ENCODE measurements at places on chromosomes 1 and 21.
A peak's percentile ranks its signal among the peaks of the same experiment; 100 is the strongest.

GRCh38 chr1:201275253-201275666 lies 8.0 kb upstream of the PKP1 start:
- DNase-seq: no peak

DNA sequence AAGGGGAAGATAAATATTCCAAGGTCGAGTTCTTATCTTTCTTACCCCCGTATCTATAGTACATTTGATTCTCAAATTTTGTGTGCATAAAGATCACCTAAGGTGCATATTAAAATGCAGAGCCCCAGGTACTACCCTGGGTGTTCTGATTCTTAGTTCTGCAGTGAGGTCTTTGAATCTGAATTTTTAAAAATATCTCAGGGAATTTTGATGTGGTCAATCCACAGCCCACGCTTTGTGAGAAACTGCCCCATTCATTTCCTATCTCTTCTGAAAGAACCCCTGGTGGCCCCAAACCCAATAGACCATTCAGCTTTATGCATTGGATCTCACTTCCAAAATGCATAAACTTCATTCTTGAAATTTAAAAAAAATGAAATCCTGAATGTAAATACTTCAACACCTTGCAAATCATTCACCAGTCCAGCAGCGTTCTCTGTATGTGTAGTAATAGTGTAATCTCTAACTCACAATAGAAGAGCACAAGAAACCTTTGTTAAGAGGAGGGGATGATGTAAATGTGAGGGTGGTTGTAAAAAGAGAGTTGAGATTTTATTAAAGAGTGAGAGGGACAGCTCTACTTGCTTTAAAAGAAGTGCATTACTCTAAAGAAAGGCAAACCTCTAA lies 108.8 kb upstream of the ZP4 start:
- DNase-seq: no peak

DNA sequence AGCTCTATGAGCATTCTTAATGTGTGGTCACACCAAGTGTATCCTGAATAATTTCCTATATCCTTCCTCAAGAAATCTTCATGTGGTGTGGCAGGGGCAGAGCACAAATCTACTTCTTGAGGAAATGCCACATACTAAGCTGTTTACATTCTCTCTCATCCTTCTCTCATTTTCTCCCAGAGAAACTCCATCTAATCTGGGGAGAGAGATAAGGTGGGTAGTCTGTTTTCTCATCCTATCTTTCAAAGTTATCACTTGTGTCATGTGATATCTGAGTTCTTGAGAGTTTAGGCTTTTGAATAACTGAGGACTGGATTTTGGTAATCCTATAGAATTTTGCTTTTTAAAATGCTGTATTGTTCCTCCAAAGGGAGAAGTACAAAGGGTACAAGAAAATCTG lies 141.9 kb upstream of the LRRC7 start:
- DNase-seq: no peak

- DNase-seq: no peak
Observed at GRCh38 chr1:2783069-2783434, 18.4 kb downstream of the TTC34 start.

- DNase-seq: no peak
Observed at GRCh38 chr1:176559474-176559873, 96.5 kb downstream of the PAPPA2 start.

GRCh38 chr1:153677718-153678518 lies 570 bp upstream of the NPR1 start:
- peak; percentile 26 for DNase-seq

DNA sequence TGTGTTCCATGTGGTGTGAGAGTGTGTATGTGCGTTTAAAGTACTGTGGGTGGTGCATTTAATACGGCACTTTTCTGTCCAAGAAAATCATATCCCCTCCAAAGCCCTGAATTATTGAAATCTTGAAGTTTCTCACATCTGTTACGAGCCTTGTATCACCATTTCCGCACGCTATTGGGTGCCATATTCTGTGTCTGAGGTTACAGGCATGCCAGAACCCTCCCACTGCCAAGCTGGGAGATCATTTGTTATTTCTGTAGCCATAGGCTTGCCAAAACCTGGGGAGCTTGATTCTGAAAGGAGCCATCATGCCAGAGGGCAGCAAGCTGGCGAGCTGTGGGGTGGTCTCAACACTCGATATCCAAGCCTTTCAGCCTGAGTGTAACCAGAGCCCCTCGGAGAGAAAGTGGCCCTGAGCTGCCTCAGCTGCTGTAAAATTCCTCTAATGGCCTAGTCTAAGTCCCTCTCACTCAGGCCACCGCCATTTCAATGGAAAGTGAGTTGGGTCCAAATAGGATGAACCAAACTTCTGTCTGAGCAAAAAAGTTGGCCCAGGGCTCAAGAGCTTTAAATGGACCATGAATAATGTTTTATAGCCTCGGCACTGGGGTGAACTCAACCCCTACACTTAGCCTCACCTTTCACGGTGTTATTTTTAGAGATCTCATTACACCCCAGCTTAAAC lies 298.4 kb upstream of the DUSP10 start:
- DNase-seq: no peak

- DNase-seq: no peak
Observed at GRCh38 chr1:8299963-8300362, 18.0 kb upstream of the SLC45A1 start.

- DNase-seq: no peak
Observed at GRCh38 chr1:62245201-62245600, 50.6 kb downstream of the L1TD1 start.

DNA sequence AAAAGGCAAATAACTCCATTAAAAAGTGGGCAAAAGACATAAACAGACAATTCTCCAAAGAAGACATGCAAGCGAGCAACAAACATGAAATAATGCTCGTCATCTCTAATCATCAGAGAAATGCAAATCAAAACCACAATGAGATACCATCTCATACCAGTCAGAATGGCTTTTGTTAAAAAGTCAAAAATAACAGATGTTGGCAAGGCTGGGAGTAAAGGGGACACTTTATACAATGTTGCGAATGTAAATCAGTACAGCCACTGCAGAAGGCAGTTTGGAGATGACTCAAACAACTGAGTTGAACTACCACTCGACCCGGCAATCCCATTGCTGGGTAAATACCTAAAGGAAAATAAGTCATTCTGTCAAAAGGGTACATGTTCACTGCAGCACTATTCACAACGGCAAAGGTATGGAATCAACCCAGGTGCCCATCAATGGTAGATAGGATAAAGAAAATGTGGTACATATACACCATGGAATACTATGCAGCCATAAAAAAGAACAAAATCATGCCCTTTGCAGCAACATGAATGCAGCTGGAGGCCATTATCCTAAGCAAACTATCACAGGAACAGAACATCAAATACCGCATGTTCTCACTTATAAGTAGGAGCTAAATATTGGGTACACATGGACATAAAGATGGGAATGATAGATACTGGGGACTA lies 25.9 kb downstream of the TSPAN2 start:
- DNase-seq: no peak

GRCh38 chr1:218669431-218669830 lies 324.3 kb downstream of the TGFB2 start:
- no peak for DNase-seq

GRCh38 chr1:236753516-236753915 lies 41.6 kb upstream of the MTR start:
- no peak for DNase-seq

DNA sequence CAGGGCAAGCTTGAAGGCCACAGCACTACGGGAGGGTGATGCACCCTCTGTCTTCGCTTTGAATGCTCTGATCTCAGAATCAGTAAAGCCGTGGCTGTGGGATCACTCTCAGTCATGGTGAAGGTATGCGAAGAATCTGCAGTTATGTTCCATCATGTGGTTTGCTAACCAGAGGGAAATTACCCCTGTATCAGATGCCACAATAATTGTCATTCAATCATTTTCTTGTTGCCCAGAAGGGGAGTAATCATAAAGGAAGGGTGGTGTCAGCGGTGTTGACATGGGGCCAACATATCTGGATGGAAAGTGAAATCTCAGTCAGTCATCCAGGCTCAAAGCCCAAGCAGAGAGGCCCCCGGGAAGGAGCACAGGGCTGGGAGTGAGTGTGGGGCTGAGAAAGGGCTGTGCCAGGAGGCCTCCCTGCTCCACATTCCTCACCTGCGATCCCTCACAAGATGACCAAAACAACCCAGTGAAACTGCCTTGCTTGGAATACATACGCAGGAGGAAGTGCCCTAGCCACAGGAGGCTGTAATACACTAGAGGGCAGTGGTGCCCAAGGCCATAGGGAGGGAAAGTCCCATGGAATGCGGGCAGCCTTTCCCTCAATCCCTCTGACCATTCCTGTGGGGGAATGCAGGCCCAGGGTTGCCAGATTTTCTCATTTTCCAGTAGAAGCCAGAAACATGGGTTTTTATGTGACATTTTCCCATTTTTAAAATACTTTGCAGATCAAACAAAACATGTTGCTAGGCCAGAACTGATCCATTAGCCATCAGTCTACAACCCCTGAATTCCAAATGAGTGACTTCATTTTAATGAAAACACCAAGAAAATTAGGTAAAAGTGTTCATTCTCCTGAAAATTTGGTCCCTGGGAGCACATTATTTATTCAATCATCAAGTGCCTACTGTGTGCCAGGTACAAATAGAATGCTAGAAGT lies 95.7 kb upstream of the VANGL1 start:
- no peak for DNase-seq

DNA sequence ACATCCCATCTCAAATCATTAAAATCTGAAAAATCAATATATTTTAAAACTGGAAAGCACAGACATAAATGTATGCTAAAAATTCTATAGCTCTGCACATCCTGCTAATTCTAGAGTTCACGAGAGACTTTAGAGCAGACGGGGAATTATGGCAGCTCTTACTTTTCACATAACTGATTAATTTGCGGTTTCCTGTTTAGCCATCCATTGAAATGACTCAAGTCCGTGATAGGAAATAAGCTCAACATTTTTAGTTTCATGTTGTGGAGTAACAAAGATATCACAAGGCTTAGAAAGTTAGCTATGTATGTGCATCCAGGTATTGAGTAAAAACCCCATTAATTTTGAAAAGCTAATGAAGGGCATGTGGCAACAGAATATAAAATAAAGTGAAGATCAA lies 123.2 kb downstream of the SMYD2 start:
- DNase-seq: no peak

DNA sequence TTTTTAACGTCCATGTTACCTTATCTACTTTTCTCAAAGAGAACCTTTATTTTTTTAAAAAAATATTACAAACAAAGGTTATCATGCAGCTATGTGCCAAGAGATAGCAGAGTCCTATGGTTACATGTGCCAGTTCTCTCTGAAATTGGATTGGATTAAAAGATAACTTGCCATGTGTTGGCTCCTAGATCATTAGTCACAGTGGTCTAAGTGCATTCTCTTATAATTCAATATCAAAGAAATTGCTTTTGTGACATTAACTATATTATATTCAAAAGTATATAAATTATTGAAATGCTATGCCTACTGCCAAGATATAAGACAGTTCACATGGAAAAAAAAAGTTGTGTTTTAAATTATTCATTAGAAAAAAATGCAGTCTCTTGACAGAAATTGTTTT lies 494.2 kb downstream of the NEGR1 start:
- DNase-seq: no peak
